ENCODE measurements at places on chromosomes 11 and 22.

- no peak for DNase-seq
Measured at GRCh38 chr22:37534445-37534844, 15.2 kb upstream of the CARD10 start.

DNA sequence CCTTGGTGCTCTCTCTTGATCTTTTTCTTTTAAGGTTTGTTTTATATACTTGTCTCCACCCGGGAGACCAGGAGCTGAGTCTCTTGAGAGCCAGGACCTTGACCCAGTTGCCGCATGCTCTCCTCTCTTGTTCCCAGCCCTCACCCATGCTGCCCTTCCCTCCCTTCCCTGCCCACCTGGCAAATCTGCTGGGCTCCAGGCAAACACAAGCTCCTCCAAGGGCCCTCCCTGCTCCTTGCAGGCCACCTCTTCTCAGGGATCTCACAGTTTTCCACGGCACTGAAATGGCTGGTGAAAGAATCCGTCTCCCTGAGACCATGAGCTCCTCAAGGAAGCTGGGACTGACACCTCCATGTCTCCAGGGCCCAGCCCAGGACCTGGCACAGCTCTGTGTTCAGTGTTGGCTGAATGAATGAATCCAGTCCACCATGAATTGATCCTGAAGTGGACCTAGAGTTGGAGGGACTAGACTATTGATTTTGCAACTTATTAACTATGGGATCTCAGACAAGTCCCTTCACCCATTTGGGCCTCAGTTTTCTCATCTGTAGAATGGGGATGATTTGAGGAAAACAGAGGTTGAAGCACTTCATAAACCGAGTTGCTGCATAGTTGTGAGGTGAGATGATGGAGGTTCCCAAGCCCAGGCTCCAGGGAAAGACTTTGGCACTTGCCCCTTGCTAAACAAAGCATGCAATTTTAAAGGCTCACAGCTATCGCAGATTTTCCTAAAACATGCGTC, 25.1 kb upstream of the FBLN1 start:
- DNase-seq = no peak

GRCh38 chr22:20080776-20081654, 974 bp downstream of the DGCR8 start:
- DNase-seq = peak; percentile 64

DNA sequence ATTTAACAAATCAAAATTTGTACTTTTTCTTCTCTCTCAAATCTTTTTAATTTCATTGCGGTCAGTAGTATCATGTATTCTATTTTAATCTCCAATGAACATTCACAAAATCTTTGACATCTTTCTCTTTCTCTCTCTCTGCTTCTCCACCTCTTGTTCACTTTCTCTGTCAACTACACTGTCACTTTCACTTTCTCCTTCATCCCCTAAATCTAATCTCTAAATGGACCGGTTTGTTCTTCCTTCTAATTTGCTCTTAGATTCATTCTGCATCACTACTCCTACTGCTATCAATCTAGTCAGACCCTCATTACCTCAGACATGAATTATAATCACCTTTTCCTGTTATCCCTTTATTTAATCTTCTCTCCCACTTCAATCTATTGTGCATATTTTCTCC, 18.6 kb downstream of the CCDC73 start:
- DNase-seq = no peak

DNA sequence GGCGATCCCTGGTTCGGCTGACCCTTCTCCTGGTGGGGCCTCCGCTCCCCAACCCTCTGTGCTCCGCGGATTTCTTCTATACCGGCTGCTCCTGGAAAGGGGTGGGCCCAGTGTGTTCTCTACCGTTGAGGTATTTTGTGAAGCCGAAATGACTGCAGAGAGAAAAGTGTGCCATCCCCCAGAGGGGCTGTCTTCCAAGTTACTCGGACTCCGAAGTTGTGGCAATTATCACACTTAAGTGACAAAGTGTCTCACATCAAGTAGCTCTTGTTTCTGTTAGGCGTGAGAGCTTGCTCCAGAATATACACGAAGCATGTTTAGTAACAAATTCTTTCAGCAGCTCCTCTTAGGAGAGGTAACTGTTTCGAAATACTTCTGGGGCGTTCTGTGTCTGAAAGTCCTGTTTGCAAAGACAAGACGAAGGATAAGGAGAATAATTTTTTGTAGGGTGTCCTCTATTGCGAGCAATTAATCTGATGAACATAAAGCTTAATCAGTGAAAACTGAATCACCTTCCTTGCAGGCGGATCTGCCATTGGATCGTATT, 434 bp downstream of the XPNPEP3 start:
- no peak for DNase-seq

DNA sequence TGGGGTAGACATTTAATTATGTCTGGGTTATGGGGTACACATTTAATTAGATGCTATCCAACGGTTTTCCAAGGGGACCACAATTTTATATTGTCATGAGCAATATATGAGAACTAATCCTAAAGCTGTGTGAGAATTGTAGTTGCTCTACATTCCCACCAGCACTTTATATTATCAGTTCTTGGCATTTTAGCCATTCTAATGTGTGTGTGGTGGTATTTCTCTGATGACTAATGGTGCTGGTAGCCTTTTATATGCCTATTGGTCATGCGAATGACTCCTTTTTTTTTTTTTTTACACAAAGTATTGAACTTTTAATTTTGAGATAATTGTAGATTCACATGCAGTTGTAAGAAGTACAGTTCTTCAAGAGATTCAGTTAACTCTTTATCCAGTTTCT, 26.2 kb downstream of the TMEM135 start:
- DNase-seq = no peak

GRCh38 chr11:79121351-79121750, 319.5 kb downstream of the TENM4 start:
- peak; percentile 51 for DNase-seq

DNA sequence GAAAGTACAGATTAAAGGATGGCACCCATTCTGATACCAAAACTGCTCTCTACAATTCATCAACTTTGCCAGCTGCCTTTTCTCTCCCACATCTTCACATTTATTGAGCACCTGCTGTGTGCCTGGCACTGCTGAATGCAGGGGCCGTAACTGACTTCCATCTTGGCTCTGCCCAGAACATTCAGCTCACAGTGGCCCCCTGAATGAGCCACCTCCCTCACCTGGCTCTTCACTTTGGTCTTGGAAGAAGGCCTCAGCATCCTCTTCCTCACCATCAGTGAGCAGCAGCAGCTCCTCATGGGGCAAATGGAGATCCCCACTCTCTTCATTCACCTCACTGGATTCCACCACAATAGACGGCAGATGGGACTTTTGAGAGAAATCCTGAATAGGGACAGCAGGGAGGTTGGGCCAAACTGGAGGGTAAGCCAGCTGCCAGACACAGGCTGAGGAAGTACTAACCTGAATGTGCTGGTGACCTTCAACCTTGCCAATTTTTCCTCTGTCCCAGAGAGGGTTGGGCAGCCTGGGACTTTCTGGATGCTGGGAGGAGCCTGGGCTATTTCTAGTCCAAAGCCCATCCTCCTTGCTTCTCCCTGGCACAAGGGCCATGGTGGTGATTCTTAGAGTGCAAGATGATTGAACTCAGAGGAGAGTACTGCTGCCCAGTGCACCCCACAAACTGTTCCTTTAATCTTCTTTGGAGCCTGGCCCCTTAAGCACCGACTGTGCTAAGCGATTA, 1.9 kb upstream of the UQCC3 start:
- no peak for DNase-seq

GRCh38 chr11:9065607-9066432, 25.6 kb downstream of the SCUBE2 start:
- DNase-seq = no peak

DNA sequence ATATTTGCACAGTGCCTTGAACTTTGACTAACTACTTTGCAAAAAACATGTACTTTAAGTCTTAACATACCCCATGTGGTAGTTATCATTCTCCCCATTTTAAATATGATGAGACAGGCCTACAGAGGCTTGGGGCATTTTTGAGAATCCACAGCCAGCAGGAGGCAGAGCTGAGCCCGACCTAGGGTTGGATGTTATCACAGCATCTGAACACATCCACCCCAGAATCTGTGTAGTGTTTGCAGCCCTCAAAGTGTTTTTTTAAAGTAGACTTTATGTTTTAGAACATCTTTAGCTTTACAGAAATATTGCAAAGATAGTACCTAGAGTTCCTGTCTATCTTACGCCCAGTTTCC, 17.6 kb downstream of the OTOG start:
- DNase-seq = no peak

DNA sequence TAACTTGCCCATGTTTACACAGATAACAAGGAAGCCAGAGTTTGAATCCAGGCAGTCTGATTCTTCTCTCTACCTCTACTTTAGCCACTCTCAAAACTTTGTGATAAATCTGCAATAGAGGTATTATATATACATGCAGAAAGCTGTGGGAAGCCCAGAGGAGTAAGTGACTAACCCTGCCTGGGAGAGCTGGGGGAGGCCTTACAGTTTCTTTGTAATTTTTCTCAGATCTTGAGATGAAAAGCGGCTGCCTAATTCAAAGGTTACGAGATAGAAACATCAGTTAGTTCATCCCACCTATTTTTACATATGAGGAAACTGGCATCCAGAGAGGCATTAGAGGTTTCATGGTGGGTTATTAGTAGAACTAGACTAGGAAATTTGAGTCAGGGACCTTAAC, 4.9 kb downstream of the STIM1 start:
- no peak for DNase-seq

DNA sequence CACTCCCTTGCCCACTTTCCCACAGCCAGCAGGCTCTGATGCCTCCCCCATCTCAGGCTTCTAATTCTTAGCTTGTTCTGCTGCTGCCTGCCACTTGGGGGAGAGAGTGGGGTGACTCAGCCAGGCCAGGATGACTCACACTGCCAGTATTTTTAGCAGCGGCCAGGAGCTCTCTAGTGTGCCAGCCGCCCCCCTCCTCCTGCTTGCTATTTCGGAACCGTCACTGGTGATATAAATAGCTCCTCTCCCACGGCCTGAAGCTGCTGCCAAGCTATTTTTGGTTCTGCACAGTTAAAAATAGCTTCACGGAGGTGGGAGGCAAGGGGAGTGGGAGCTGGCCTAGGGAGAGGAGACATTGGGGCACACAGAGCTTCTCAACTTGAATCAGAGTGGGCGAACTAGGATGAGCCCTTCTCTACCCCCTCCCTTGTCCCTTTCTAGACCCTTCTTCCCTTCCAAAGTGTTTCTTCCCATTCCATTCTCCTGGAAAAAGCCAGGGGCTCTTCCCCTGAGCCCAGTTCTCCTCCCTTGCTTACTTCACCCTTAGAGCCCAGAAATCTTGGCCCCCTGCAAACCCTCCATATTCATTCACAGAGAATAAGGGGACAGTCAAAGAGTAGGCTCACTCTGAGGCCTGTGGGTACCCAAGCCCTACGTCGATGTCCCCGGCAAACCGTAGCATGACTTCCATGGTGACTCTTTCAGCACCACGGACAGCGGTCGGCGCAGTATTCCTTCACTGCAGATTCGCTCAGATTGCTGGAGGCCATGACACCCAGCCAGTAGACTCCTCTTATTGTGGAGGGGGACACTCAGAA, 2.5 kb upstream of the NPAS4 start:
- peak; percentile 75 for DNase-seq

DNA sequence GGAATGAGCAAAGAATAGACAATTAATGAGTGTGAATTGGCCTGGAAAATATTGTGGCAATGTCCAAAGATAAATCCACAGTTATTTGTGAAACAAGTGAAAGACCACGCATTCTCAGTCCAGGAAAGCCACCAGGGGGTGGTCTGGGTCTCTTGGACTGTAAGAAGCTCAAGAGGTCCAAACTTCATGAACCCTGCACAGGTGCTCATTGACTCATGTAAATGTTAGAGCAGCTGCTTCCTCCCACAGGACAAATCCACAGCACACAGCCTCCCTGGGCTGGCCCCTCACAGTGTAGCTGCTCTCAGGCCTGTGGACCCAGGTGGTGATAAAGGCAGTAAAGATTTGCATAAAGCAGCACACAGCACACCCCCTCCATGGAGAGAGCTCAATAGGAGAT, 114.0 kb downstream of the ZNF280B start:
- DNase-seq = peak; percentile 57

DNA sequence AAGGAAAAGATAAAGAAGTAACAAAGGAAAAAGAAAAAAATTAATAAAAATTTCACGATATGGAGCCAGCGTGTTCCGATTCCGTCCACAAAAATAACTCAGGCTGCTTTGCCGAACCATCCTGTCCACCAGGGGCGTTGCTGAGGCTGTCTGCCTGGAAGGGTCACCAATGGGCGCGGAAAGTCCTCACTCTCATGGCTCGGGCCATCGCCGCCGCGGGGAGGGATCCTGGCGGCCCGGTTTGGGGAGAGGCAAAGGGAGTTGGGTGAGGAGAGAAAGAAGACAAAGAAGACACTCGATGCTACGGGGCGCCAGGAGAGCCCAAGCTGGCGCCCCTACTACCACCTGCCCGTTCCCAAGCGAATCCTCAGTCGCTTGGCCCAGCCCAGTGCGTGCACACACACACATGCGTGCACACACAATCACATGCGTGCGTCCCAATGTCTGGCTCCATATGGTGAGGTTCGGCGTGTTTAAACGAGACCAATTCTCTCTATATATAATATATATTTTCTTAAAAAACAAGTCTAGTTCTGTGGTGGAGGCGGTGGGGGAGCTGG, 5.6 kb upstream of the PYGM start:
- DNase-seq = no peak

GRCh38 chr22:26320447-26320846, 108.6 kb upstream of the ASPHD2 start:
- no peak for DNase-seq

GRCh38 chr11:69137151-69137844, 18.4 kb upstream of the SMIM38 start:
- DNase-seq = peak; percentile 4

DNA sequence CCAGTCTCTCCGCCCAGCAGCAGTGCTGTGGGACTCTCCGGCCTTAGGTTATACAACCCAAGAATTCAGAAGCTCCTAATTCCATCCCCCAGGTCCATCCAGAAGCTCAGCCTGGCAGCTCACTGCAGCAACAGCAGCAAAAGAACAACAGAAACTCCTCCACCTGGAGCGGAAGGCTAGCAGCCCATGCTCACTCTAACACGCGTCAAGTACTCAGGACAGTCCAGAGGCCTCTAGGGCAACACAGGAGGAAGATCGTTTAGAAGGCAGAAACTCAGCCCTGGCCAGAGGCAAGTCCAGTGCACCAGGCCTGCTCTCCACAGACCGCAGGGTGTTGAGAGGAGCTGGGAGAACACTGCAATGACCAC, 17.1 kb downstream of the PLA2G6 start:
- no peak for DNase-seq

DNA sequence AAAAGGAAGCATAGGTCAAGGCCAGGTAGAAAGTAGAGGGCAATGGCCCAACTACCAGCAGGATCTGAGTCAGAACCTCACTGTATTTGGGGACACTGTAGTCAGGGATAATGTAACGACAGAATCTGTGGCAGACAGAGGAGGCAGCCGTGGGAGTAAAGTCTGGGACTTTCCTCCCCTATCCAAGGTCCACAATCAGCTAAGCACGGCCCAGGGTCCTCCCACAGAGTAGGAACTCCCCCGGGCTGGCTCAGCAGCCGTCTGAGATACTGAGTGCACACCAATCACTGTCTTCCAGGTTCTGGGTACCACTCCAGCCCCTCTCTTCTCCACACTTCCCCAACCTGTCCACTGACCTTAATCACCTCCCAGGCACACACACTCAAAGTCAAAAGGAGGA, 3.2 kb downstream of the IGSF9B start:
- no peak for DNase-seq

Data from right hindlimb (tissue), 1 donor.